ACHN (cell line): ENCODE measurements at places on chromosomes 11 and 22.
A peak's percentile ranks its signal among the peaks of the same experiment; 100 is the strongest.

DNA sequence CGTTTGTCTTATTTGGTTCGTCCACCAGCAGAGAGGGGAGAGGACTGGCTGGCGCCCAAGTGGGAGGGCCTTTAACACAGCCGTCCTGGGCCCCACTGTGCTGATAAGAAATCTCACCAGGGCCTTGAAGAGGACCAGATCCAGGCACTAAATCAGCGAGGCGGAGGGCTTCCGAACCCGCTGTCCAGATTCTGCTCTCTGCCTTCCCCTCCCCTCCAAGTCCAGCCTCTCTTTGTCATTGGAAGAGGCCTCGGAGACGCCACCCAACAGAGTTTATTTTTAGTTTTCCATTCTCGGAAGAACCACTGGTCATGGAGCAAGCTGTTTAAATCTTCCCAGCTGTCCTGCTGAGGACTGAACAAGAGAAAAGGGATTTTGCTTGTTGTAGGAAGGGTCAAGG is 9.3 kb upstream of the FXYD6 start:
- DNase-seq: no peak

DNA sequence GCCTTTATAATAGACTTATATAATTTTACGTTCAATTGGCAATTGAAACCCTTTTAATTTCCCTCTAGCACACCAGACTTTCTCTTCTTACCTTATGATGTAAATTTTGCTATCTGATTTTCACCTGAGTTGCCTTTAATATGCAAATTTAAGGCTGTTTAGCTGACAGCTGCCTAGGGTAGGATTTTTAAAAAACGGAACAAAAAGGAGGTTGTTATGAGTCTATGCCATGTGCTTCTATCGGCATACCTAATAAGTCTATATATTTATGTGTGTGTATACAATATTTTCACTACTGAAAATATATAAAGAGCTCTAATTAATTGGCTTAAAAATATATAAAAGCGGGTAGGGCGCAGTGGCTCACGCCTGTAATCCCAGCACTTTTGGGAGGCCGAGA is 11.8 kb upstream of the SELENOH start:
- DNase-seq: no peak

DNA sequence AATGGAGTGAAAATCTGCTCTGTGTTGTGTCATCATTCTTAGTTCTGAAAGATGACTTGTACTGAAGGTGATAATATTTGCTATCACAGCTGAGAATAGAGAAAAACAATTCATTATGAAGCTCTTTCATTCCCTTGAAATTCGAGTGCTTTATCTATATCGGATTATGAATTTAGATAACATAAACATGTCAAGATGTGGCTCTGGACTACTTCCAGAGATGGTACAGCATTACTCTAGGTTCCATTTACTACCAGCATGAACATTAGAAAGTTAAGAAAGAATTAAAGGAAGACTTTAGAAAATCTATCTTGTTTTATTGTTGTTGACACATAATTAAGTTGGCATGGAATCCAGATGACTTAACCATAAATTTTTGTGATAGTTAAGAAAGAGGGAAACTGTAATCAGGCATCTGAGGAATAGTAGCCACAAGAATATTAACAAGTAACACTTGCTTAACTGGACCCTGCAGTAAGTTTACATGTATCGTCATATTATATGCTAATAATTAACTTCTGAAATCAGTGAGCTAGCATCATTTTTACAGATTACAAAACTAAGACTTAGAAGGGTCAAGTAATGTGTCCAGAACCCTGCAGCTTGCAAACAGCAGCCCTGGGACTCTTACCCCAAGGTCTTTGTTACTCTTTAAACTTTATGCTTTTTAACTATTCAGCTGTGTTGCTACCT is 182.6 kb downstream of the DDX10 start:
- no peak for DNase-seq

DNA sequence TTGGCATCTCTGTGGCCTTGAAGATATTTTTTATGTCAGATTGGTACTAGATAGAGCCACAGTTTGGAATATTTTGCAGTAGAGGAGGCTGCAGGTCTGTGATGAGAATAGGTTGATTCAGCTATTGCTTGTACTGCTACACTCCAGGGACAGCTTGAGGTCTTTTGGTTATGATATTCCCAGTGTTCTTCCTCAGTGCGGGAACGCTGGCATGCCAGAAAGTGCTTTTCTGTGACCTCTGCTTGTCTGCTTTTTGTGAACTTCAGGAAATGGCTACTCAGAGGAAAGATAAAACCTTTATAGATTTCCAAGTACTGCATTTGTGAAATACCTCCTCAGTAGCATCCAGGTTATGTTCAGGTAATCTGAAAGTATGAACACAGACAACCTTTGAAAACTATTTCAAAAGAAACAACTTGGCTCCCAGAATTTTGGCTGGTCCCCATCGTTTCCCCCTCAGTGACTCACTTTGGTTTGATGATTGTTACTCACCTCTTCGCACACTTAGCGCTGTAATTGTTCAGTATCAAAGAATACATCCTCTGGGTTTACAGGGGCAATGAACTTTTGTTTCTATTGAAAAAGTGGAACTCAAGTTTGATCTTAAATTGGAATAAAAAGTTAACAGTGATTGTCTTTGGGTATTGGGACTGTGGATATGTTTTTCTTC is 191.4 kb downstream of the HIPK3 start:
- no peak for DNase-seq

- peak; percentile 12 for DNase-seq
Measured at GRCh38 chr22:49825944-49826602, 1.6 kb downstream of the BRD1 start.

- peak; percentile 52 for DNase-seq
Measured at GRCh38 chr22:33049119-33049729, 9.0 kb downstream of the SYN3 start.

GRCh38 chr11:3022982-3023381 is 30.9 kb upstream of the NAP1L4 start:
- no peak for DNase-seq

GRCh38 chr11:7595016-7595866 is 78.1 kb downstream of the CYB5R2 start:
- no peak for DNase-seq

DNA sequence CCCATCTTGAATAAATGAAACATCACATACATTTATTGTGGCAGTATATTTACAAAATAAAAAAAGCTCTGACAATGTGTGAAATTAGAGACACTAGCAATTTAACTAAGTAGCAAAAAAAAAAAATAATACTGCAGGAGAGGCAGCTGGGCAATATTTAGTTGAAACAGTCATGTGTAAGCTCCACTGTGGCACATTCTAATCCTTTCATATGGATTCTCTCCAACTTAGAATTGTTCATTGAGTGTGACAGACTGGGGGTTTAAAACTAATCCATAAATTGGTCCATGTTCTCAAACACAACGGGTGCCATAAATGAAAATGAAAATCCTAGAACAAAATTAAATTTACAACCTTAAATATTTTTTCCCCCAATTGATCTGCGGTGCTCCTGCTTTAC is 302.1 kb downstream of the CADM1 start:
- no peak for DNase-seq

GRCh38 chr11:117917591-117918151 is 11.5 kb downstream of the TMPRSS13 start:
- no peak for DNase-seq

- no peak for DNase-seq
Measured at GRCh38 chr11:83921447-83922192, 635.5 kb upstream of the CCDC90B start.

DNA sequence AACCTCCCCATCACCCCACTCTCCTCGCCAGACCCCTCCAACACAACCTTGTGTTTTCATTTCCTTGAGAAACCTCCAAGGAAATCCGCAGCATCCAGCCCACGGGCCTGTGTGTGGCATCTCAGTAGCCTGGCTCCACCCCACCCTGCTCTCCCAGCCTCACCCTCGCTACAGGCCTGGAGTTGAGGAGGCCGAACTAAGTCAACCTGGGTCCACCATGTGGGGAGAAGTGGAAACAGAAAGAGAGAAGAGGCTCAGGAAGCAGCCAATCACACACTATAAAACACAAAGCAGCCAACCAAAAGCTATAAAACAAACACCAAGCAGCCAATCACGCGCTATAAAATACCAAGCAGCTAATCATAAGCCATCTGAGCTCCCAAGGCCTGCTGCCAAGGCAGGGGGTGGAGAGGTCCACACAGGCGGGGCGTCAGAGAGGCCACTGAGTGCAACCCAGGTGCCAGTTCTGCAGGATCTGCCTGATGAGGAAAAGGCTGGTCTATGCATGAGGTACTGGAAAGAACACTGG is 72.0 kb downstream of the MICAL3 start:
- peak; percentile 84 for DNase-seq

- no peak for DNase-seq
Measured at GRCh38 chr11:65434667-65435410, 12.2 kb downstream of the NEAT1 start.

DNA sequence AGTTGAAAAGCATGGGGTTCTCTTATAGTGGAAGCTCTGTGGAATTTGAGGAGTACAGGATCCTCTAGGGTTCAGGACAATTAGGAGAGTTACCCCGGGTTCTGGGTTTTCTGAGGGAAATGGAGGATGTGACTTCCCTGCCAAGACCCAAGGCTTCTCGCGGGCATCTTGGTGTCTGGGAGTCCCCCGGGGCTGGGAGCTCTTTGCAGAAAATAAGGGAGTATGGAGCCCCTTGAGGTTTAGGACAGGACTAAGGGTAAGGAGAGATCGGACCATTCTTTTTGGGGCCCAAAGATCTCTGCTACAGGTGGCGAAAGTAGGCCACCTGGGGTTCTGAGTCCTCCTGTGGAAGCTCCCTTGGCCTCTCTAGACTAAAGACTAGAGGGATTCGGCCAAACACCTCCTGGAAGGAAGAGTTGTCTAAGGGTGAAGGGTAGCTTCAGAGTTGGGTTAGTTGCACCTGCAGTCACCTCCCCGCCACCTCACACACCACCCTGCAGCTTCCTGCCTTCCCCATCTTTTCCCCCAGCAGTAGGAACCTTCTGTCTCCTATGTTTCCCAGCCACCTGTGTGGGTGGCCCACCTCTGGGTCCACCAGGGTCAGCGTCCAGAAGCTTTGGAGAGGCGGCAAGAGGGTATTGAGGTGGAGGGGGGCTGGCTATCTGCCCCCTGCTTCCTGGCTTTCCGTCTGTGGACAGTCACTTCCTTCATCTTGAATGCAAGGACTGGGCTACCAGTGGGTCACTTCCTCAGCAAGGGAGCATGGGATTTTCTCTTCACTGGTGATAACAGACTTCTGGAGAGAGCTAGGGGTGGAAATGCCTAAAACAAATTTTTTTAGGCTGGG is 908 bp downstream of the LIMK2 start:
- no peak for DNase-seq

DNA sequence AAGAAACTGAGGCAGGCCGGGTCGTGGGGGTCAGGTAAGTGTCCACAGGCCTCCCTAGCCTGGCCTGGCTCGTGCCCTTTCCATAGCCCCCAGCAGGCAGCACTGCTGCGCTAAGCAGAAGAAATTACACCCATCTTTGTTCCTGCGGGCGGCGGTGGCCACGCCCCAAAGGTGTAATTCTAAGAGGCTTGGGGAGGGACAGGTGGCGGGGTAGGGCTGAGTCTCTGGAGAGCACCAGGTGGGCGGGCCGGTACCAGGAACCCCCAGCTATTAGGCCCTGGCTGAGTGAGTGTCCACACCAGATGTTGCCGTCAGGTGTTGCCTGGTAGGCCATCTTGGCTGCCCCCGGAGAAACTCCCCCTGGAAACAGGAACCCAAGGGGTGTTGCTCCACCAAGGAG is 12.3 kb upstream of the ARAP1 start:
- no peak for DNase-seq
